ENCODE measurements at places on chromosomes 2 and 18. TPM values are rescaled to one million over a fixed set of nuclear protein-coding genes. Genes with fewer than 3 reads are reported as not detected.

DNA sequence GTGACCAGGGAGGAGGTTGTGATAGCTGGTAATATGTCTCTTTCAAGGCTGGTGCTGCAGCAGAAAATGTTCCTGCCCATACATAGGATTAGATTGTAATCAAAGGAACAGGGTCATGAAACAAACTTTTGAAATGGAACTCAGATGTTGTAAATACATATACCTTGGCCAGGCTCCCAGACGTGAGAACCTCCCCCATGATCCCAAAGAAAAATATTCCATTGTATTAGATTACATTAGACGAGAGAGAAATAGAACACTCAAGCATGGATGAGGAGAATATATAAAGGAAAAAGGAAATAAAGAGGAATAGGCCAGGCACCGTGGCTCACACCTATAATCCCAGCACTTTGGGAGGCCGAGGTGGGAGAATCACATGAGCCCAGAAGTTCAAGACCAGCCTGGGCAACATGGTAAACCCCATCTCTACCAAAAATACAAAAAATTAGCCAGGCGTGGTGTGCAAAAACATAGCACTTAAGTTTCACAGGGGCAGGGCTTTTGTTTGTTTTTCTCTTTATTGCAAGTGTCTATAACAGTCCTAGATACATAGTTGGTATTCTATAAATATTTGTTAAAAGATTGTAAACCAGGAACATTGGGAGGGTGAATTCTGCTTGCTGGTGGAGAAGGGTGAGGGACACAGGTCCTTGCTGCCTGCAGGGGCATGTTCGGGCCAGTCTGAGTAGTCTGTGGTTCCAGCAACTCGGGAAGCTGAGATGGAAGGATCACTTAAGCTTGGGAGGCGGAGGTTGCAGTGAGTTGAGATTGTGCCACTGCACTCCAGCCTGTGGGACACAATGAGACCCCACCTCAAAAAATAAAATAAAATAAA lies 52.8 kb downstream of the RPL37A start:
- no peak for DNase-seq

- DNase-seq: peak; percentile 52
These were observed 599 bp downstream of the ADAM23 start for GRCh38 chr2:206443735-206444527.

DNA sequence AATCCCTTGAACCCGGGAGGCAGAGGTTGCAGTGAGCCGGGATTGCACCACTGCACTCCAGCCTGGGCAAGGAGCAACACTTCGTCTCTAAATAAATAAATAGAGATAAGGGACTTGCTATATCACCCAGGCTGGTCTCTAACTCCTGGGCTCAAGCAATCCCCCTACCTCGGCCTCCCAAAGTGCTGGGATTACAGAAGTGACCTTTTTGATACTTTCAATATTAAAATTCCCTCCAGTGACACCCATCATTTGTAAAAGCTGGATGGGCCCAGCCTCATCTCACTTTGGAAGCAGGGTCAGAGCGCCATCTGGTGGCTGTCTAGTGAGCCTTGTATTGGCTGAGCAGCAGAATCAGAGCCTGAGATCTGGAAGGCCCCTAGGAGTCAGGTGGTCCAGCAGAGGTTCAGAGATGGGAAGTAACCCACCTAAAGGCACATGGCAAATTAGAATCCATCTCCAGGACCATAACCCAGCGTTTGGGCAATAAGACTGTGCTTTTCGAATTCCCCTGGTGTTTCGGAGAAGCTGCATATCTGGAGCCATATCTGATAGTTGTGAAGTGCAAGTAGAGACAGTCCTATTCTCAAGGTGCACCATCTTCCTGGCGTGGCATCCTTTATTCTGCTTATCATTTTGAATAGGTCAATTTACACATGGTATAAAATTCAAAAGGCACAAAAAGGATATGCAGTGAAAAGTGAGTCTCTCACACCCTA lies 18.3 kb upstream of the SLC35F6 start:
- DNase-seq: peak; percentile 72

DNA sequence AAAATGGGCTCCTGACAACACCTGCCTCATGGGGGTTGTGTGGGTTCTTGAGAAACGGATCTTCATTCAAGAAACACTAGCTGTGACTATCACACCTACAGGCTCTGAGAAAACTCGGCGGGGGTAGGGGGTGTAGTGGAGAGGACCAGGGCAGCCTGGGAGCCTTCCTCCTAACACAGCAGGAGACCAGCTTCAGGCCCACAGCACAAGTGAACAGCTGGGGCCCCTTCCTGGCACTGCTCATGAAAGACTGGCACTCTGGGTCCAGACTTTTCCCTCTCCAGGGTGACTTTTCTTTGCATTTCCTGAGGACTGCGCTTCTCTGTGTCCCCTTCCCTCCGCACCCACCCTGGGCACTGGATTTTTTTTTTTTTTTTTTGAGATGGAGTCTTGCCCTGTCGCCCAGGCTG lies 7.2 kb upstream of the SEMA4C start:
- no peak for DNase-seq

DNA sequence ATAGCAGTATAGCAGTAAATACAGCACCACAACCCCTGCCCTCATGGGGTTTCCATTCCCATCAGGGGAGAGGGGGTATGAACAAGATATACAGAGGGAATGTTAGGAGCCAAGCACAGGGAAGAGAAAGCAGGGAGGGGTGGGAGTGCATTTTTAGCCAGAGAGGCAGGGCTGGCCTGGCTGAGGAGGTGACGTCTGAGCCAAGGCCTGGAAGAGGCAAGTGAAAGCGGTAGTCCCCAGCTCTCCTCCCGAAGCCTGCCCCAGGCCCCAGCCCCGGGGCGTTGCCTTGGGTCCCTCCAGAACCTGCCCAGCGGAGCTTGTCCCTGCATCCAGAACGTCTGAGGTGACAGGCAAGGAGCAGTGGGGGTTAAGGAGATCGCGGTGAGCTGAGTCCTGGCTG lies 45.1 kb upstream of the FOSL2 start:
- DNase-seq: no peak

DNA sequence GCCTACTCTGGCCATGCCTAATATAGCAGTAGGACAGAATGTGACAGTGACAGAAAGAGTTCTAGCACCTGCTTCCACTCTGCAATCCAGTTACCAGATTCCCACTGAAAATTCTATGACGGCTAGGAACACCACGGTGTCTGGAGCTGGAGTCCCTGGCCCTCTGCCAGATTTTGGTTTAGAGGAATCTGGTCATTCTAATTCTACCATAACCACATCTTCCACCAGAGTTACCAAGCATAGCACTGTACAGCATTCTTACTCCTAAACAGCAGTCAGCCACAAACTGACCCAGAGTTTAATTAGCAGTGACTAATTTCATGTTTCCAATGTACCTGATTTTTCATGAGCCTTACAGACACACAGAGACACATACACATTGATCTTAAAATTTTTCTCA lies 45.2 kb upstream of the TTR start:
- DNase-seq: no peak

GRCh38 chr2:5691985-5692529 lies at the start of gene SOX11:
TSS of gene SOX11 (plus strand) at chr2:5692384. CDS start at chr2:5692722, 338 bp downstream.
- DNase-seq: peak; percentile 91

GRCh38 chr2:68849579-68850030 lies 21.6 kb downstream of the BMP10 start:
- no peak for DNase-seq

DNA sequence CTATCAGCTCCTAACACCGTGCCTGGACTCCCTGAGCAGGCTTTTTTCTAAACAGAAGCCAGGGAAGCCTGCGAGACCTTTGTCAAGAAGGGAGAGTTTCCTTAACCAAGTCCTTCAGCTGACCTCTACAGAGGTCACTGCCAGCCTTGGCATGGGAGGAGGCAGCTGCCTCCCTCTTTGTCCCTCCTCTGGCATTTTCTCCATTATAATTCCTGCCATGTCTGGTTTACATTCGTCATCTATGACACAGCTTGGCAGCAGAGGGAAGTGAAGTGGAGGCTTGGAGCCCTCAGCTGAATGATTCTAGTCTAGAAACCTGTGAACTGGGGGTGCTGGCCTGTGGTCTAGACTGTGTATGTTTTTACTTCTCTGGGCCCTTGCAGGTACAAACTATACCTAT lies 22.5 kb downstream of the LIPG start:
- DNase-seq: no peak

GRCh38 chr2:62663411-62663810 lies 42.1 kb upstream of the EHBP1 start:
- no peak for DNase-seq

DNA sequence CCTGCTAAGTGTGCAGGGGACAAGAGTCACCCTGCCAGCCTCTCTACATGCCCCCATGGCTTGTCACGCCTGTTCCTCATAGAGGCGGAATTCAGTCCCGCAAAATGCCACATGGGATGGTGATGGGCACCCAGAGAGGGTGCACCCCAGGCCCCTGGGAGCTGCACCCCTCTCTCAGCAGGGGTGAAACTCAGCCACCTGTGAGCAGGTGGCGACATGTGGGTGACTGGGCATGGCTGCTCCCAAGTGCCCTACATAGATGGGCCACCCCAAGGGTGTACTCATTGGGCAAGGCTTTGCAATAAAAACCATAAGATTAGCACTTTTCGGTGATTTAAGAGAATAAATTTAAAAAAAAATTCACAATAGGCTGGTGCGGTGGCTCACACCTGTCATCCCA lies 6.3 kb downstream of the HS6ST1 start:
- DNase-seq: no peak

- DNase-seq: no peak
These were observed 105.9 kb downstream of the ACKR3 start for GRCh38 chr2:236675526-236675925.

DNA sequence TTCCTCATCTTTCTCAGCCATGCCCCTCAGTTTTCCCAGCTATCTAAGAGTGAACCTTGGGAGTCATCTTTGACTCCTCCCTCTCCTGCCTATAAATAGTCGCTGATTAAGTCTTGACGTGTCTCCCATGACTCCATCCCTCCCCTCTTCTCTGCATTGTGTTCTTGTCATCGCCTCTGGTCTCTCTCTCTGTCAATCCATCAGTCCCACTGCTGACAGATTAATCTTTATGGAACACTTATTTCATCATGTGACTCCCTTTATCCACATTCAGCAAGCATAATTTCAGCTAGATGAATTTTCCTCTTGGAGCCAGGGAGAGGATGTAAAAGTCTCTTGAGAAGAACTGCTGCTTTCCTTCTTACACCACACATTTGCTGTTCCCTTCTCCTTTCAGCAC lies 9.4 kb downstream of the ADAM23 start:
- no peak for DNase-seq

DNA sequence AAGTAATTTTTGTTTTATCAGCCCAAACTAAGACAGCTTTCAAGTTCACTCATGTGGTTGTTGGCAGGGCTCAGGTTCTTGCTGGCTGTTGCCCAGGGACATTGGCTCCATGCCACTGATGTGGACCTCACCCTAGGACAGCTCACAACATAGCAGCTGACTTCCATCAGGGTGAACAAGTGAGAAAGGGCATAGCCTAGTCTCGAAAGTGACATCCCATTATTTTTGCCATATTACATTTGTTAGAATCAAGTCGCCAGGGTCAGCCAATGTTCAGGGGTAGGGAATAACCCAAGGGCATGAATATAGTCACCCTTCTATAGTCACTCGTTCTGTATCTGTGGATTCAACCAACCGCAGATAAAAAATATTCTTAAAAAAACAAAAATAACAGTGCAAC lies 10.7 kb upstream of the CWC22 start:
- no peak for DNase-seq

GRCh38 chr2:226995625-226996041 lies 159.8 kb downstream of the RHBDD1 start:
- no peak for DNase-seq

DNA sequence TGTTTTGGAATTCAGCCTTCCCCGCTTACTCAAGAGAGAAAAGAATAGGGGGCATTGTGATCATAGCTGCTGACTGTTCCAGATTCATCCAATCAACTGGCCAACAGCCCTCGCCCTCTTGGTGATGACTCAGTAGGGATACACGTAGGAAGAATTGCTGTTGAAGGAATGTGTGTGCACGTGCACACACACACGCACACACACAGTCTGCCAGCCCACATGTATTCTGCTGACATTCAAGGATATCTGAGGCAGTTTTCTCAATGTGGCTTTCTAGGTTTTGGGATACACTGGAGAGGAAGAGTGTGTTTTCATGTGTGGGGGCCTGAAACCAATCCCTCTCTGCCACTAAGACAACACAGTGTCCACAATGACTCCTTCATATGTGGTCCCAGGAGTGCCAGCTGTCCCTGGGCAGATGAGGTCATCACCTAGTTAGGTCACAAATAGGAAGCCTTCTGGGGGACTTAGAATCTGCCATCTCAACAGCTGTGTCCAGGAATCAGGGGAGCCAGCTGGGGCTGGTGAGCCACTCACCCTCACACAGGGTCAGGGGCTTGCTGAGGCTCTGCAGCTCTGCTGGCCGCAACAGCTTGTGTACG lies 352.6 kb downstream of the SS18 start:
- DNase-seq: no peak

- no peak for DNase-seq
These were observed 27.9 kb upstream of the MBP start for GRCh38 chr18:77160515-77160914.

DNA sequence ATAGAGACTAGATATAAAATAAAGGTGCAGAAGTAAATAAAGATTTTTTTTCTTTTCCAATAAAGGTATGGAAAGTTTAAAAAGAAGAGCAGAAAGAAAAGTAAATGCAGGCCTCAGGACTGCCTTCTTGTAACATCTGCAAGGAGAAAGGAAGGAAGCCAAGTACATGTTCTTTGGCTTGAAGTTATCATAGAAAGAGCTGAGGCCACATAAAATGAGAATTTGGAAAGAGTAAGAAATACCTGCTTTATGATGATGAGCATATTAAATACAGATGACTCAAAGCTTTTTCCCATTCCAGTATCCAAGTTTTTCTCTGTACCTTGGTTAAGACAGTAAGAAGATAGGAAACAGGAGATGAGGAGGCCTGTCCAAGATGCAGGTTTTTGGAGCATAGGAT lies 25.3 kb upstream of the UBE2E3 start:
- DNase-seq: no peak

DNA sequence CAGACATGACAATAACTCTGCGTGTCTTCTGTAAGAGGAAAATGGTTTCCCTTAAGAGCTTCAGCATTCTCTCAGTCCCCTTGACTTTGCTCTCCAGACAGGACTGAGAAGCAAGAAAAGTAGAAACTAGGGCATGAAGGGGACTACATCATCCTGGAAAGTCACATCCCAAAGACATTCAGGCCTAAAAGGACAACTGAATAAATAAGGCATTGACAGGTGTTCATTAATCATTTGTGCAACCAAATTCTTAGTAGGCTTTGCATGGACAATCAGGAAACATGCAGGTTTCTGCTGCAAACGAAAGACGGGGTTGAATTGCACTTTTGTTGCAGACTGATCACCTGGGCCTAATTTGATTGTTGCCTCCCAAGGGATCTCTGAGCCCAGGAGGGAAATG lies 1.2 kb upstream of the SGPP2 start:
- DNase-seq: no peak

DNA sequence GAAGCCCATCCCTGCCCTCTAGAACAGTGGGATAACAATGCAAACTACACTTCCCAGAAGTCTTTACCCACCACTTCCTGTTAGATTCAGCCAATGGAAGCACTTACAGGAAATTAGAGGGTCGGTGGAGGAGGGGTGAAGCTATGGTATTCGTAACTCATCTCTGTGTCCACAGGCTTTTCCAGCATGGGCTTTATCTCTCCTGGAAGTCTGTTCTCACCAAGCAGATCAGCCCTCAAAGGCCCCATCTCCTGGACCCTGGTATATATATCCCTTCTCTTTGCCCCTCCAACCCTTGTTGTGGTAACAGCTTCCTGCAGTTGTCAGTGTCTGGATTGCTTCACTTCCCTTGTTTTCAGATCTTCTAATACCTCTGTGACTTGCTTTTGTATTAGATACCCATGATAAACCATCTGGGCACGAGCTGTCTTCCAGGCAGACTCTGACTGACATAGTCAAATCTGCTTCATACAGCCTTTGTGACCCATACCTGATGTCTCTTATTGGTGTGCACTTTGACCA lies 475.0 kb upstream of the POU3F3 start:
- DNase-seq: no peak

KIF1A gene
- 132 TPM for total RNA-seq

SERPINB8 gene
- total RNA-seq: 5.4 TPM

CHRND gene
- total RNA-seq: not detected
